T-cell (primary cell): ENCODE measurements at places on chromosomes 6 and 20. TPM values are rescaled to one million over a fixed set of nuclear protein-coding genes. Genes with fewer than 3 reads are reported as not detected.

GRCh38 chr6:42860481-42860880 lies 18.9 kb upstream of the RPL7L1 start:
- H3K4me3 ChIP-seq = no peak overlapping the region
- H3K27me3 ChIP-seq = no peaks in the 10 kb centered on the region
- DNase-seq = no peak
- no peak overlapping the region for H3K27ac ChIP-seq

- no peak overlapping the region for H3K27ac ChIP-seq
- no peaks in the 10 kb centered on the region for H3K36me3 ChIP-seq
- H3K4me1 ChIP-seq = no peaks in the 10 kb centered on the region
- H3K27me3 ChIP-seq = peaks cover 2% of the 10 kb centered on the region
- no peak overlapping the region for H3K4me3 ChIP-seq
Observed at GRCh38 chr20:44357555-44358125, 2.1 kb downstream of the HNF4A start.

GRCh38 chr6:31063906-31064435 lies 48.4 kb downstream of the C6orf15 start:
- no peak for DNase-seq
- no peak overlapping the region for H3K4me3 ChIP-seq
- H3K27ac ChIP-seq = no peak overlapping the region
- no peaks in the 10 kb centered on the region for H3K36me3 ChIP-seq
- peaks cover 2% of the 10 kb centered on the region for H3K4me1 ChIP-seq

Gene RAD21L1
- 0.73 TPM for total RNA-seq

Gene TCF15
- total RNA-seq = not detected

Gene RRAGD
- total RNA-seq = 4.4 TPM

Gene OLIG3
- total RNA-seq = not detected

Gene CRISP2
- total RNA-seq = not detected
